ENCODE measurements at places on chromosomes 6 and 20. TPM values are rescaled to one million over a fixed set of nuclear protein-coding genes. Genes with fewer than 3 reads are reported as not detected.

The SMAP1 gene
- 22.3 TPM for total RNA-seq

The HLA-DOB gene
- 1.1 TPM for total RNA-seq

The PRSS35 gene
- total RNA-seq, result 0.56 TPM

The PKHD1 gene
- not detected for total RNA-seq

The AIG1 gene
- total RNA-seq, result 13.0 TPM

The PDE10A gene
- 10.1 TPM for total RNA-seq

Measured in cardiac ventricle fibroblast (primary cell).